ENCODE measurements at places on chromosomes 1 and 21.

- H3K4me3 ChIP-seq: no peak overlapping the region
- no peaks in the 10 kb centered on the region for H3K4me1 ChIP-seq
- no peaks in the 10 kb centered on the region for H3K36me3 ChIP-seq
- no peak for DNase-seq
These were observed 18.8 kb downstream of the PGBD5 start for GRCh38 chr1:230407351-230407750.

- no peak for DNase-seq
- no peak overlapping the region for H3K4me3 ChIP-seq
- H3K36me3 ChIP-seq: peaks cover 44% of the 10 kb centered on the region
- H3K4me1 ChIP-seq: no peaks in the 10 kb centered on the region
- no peaks in the 10 kb centered on the region for H3K27me3 ChIP-seq
These were observed 210.0 kb downstream of the GABPA start for GRCh38 chr21:25944672-25945213.

DNA sequence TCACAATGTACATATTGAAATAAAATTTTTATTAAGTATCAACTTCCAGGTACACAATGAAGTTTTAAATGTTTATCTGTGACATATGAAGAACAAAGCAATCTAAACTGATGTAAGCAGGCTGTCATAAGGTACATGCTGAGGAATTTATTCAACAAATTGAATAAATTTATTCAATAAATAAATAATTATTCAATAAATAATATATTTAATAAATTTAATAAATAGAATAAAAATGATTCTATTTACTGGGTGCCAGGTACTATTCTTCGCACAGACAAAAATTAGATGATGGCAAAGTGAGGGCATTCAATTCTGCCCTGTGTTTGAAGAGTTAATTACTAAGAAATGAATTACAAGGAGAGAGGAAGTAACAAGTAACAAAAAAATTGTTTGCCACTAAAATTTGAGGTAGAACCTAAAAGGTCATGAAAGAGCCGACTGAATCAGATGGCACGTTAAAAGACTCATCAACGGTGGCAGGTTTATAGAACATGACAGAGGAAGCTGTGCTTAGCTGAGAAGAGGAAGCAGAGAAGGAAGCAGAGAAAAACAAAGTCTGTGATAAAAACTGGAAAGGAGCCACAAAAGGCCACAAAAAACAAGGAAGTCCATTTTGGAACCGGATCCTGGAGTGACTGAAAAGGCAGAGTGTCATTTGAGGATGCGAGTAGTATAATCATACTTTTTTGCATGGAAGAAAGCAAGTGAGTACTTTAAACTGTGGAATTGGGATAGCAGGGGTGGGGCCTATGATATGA lies 2.2 kb upstream of the USP24 start:
- no peaks in the 10 kb centered on the region for H3K36me3 ChIP-seq
- H3K27me3 ChIP-seq: no peaks in the 10 kb centered on the region
- no peak overlapping the region for H3K4me3 ChIP-seq
- DNase-seq: no peak

DNA sequence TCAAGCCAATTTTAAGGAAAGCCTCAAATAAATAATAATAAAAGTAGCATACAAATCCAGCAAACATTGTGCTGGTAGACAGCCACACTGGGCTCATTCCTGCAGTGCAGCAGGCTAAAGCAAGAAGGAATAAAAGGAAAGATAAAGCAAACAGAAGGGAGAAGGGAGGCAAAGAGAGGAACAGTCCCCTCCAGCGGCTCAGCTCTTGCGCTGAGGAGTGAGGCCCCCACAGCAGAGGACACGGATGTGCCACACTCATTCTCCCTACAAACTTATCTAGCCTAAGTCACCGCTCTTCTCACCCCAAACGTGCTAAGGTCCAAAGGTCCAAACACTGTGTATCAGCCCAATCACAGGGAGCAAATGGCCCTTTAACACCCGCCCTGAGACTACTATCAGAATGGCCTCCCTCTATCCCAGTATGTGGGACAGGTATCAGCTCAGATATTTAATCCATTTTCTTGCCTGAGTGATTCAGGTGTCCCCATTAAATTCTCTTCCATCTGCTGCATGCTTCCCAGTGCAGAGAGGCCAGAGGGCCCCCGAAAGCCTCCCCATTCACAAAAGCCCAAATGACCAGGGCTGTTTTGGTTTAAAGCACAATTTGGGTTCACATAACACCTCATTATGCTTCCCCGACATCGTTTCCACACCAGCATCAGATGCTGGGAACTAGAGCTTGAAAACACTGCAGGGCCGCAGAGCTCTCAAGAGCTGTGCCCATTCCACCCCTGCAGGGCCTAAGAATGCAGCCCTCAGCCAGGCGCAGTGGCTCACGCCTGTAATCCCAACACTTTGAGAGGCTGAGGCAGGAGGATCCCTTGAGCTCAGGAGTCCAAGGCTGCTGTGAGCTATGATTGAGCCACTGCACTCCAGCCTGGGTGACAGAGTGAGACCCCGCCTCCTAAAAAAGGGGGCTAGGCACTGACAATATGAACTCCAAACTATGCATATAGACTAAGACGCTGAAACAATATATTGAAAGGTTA lies 17.8 kb downstream of the CAPZB start:
- H3K27me3 ChIP-seq: no peaks in the 10 kb centered on the region
- no peak for DNase-seq
- no peak overlapping the region for H3K27ac ChIP-seq

GRCh38 chr1:15951341-15952153 lies 24.4 kb downstream of the ZBTB17 start:
- H3K4me3 ChIP-seq: no peak overlapping the region
- H3K36me3 ChIP-seq: peaks cover 20% of the 10 kb centered on the region
- peak; percentile 19 for DNase-seq
- H3K27me3 ChIP-seq: no peaks in the 10 kb centered on the region

- peaks cover 5% of the 10 kb centered on the region for H3K36me3 ChIP-seq
- H3K4me1 ChIP-seq: peaks cover 21% of the 10 kb centered on the region
- H3K27me3 ChIP-seq: no peaks in the 10 kb centered on the region
These were observed 16.3 kb downstream of the AGPAT3 start for GRCh38 chr21:43881283-43881682.

DNA sequence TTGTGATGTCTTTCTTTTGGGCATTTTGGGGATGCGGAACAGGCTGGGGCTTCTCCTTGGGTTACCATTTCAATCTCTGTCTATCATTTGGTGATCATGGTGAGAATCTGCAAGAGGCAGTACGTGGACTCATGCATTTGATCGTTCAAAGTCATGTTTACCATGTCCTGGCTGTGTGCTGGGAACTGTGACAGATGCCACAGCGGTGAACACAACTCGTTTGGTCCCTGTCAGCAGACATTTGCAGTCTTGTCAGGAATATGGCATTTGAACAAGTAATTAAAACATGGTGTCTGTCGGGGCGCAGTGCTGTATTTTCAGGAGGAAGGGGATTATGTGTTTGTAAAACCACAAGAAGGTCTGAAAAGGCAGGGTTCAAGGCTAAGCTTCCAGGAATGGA lies 103.3 kb upstream of the IGSF21 start:
- DNase-seq: no peak
- H3K4me1 ChIP-seq: no peaks in the 10 kb centered on the region
- no peaks in the 10 kb centered on the region for H3K36me3 ChIP-seq
- no peak overlapping the region for H3K27ac ChIP-seq

GRCh38 chr1:110786802-110787327 lies 86.1 kb upstream of the CD53 start:
- no peak for DNase-seq
- H3K36me3 ChIP-seq: no peaks in the 10 kb centered on the region
- no peak overlapping the region for H3K27ac ChIP-seq
- no peaks in the 10 kb centered on the region for H3K27me3 ChIP-seq
- no peaks in the 10 kb centered on the region for H3K4me1 ChIP-seq

DNA sequence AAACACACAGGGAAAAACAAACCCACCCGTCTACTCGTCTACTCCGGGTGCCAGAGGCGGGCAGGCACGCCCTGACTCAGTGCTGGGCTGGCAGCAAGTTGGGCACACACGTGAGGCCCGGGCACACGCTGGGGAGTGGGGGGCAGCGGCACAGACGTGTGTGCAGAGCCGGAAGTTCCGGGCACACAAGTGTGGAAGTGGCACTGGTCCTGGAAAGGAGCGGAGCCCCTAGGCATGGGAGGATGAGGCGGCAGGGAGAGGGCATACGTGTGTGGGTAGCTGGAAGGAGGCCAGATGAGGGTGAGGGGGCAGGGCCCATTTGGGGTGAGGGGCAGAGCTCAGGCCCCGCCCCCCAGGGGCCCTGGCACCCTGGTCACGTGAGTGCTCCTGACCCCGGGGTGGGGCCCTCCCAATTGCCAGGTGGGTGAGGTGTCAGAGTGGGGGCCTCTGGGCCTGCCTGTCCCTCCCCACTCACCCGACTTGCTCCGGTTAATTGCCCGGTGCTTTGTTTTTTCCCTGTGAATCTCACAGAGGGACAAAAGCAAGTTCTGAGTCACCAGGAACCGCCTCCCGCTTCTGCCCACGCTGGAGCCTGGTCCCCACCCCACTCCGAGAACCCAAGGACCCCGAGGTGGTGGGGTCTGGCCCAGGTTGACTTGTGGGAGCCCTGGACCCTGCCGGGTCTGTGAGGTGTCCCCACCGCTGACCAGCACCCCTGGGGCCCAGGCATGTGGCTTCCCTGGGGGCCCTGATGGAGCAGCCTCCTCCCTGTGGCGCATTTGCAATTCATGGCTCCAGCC lies 104.8 kb upstream of the CASZ1 start:
- no peak for DNase-seq
- no peaks in the 10 kb centered on the region for H3K36me3 ChIP-seq
- H3K4me3 ChIP-seq: no peak overlapping the region
- no peak overlapping the region for H3K27ac ChIP-seq

- DNase-seq: no peak
- no peak overlapping the region for H3K27ac ChIP-seq
- peaks cover 6% of the 10 kb centered on the region for H3K4me1 ChIP-seq
- H3K27me3 ChIP-seq: no peaks in the 10 kb centered on the region
These were observed 50.3 kb downstream of the CASQ2 start for GRCh38 chr1:115718011-115718754.

- peak overlapping the region; percentile 53 for H3K27ac ChIP-seq
- H3K27me3 ChIP-seq: no peaks in the 10 kb centered on the region
- DNase-seq: no peak
- peaks cover 1% of the 10 kb centered on the region for H3K4me1 ChIP-seq
- H3K36me3 ChIP-seq: no peaks in the 10 kb centered on the region
These were observed 738 bp downstream of the INTS7 start for GRCh38 chr1:212034516-212035122.

DNA sequence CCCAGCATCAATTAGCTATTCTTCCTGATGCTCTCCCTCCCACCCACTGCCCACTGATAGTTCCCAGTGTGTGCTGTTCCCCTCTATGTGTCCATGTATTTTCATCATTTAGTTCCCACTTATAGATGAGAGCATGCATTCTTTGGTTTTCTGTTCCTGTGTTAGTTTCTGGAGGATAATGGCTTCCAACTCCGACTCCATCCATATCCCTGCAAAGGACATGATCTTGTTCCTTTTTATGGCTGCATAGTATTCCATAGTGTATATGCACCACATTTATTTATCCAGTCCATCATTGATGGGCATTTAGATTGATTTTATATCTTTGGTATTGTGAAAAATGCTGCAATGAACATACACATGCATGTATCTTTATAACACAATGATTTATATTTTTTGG lies 30.2 kb downstream of the DISC1 start:
- no peak for DNase-seq
- H3K4me1 ChIP-seq: peaks cover 2% of the 10 kb centered on the region
- no peaks in the 10 kb centered on the region for H3K36me3 ChIP-seq
- no peak overlapping the region for H3K27ac ChIP-seq
- H3K4me3 ChIP-seq: no peak overlapping the region

DNA sequence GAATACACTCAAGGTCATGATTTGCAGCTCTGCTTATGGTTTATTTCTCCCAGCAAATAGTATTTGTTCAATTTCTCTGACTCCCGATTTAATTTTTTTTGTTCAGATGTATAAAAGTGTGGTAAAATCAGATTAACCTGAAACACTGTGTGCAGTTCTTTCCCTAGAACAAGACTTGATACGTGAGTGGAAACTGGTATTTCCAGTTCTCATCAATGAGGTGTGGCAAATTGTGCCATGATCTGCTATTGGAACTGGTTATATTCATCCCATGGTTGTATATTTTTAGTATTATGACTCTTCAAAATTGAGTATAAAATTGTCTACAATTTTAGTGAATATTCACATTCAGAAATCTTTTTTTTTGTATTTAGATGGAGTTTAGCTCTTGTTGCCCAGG lies 76.8 kb upstream of the IVNS1ABP start:
- no peak overlapping the region for H3K4me3 ChIP-seq
- no peaks in the 10 kb centered on the region for H3K27me3 ChIP-seq
- no peaks in the 10 kb centered on the region for H3K4me1 ChIP-seq
- no peaks in the 10 kb centered on the region for H3K36me3 ChIP-seq
- H3K27ac ChIP-seq: no peak overlapping the region

- no peak overlapping the region for H3K27ac ChIP-seq
- peaks cover 10% of the 10 kb centered on the region for H3K4me1 ChIP-seq
- H3K4me3 ChIP-seq: no peak overlapping the region
- H3K27me3 ChIP-seq: peaks cover 9% of the 10 kb centered on the region
These were observed 39.3 kb downstream of the PLEKHA6 start for GRCh38 chr1:204320382-204320804.

DNA sequence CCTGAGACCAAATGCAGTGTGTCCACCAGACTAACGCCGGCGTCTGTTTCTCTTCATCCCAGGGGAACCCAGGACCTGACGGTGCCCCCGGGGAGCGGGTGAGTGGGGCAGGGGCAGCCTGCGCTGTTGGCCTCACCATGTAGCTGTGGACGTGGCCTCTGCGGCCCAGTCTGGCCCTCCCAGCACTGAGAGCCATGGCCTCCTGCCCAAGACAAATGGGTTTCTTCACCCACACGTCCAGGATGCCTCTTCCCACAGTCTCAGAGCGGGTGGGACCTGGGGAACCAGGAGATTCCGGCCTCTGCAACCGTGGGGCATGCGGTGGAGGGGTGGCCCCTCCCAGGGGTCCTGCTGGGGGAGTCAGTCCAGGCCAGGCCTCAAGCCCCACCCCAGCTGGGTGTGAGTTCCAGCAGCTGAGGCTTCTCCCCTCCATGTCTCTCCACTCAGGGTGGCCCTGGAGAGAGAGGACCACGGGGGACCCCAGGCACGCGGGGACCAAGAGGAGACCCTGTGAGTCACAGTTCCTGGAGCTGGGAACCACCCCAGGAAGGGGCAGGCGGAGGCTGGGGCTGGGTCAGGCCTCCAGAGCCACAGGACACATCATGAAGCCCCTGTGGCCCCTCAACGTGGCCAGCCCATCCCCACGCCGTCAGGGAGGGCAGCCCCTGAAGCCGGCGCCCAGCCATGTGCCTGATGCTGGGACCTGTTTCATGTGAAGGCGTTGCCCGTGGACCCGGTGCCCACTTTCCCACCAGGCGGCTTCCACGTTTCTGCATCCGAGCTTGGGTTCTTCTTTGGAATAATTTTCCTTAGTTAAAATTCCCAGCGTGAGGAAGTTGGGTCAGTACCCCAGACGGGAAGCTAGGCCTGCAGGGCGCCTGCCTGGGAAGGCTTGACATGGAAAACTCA lies 11.0 kb downstream of the COL6A1 start:
- no peak for DNase-seq
- peaks cover 32% of the 10 kb centered on the region for H3K4me1 ChIP-seq
- peaks cover 89% of the 10 kb centered on the region for H3K36me3 ChIP-seq
- no peak overlapping the region for H3K27ac ChIP-seq
- no peaks in the 10 kb centered on the region for H3K27me3 ChIP-seq

- H3K27me3 ChIP-seq: peaks cover 17% of the 10 kb centered on the region
- no peaks in the 10 kb centered on the region for H3K36me3 ChIP-seq
- H3K4me1 ChIP-seq: no peaks in the 10 kb centered on the region
- no peak overlapping the region for H3K4me3 ChIP-seq
- DNase-seq: no peak
- H3K27ac ChIP-seq: no peak overlapping the region
These were observed 424.1 kb downstream of the CAMTA1 start for GRCh38 chr1:7209336-7209735.
